ENCODE measurements at places on chromosomes 12 and 14.

- no peak for DNase-seq
Measured at GRCh38 chr12:2298556-2299200, 245.9 kb downstream of the CACNA1C start.

GRCh38 chr12:44848703-44849085, 27.4 kb downstream of the NELL2 start:
- no peak for DNase-seq

DNA sequence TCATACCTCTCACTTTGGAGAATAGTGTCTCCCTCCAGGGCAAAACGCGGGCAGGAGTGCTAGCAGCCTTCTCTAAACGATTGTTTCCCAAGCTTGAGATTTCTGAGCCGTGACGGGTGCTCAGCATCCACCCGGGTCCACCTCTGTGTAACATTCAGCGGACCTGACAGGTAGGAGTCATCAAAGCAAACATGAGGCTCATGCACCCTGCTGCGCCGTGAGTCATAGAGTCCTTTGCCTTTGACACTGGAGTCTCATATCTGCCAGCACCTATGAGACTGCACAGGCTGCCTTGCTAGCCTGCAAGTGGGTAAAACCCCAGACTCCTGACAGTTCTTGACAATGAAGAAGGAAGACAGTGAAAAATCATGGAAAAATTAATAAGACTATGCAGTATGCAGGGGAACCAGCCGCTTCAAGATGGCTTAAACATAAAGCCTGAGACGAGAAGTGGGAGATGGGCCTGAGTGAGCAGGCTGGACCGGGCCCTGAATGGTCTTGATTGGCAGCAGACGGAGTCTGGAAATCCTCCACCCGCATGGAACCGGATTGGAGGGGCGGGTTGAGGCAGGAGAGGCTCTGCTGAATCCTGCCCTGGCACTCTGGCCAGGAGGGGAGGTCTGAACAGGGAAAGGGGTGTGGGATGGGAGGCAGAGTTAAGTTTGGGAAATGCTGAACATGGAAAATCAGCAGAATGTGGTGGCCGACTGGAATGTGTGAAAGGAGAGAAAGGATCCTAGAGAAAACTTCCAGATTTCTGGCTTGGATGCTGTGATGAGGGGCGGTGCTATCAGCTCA, 54.2 kb downstream of the LGMN start:
- no peak for DNase-seq

DNA sequence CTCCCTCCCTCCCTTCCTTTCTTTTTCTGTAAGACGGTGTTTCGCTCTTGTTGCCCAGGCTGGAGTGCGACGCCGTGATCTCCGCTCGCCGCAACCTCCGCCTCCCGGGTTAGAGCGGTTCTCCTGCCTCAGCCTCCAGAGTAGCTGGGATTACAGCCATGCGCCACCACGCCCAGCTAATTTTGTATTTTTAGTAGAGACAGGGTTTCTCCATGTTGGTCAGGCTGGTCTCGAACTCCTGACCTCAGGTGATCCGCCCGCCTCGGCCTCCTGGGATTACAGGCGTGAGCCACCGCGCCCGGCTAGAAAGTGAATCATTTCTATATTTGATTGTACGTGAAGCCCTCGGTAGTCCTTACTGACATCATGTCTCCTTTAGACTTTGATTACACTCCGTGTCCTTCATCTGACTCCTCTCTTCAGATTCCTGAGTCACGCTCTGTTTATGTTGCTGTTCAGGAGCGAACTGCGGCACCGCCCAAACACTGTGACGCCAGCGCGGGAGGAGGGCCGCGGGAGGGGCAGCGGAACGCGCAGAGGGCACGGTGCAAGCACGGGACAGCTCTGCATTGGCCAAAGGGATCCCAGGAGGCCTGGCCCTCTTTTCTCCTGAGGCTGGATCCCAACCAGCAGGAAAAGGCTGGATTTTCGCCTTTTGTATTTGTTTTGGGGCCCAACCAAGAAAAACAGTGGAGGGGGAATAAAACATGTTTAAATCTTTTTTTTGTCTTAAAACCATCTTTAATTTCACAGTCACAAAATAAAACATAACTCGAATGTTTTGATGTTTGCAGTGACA, 538 bp upstream of the GABARAPL1 start:
- peak; percentile 52 for DNase-seq

GRCh38 chr14:25050269-25051150, 563 bp upstream of the STXBP6 start:
- no peak for DNase-seq

GRCh38 chr12:90854136-90854689, 100.8 kb downstream of the CCER1 start:
- DNase-seq: peak; percentile 37

GRCh38 chr12:106490264-106490663, 92.5 kb upstream of the RFX4 start:
- DNase-seq: no peak

DNA sequence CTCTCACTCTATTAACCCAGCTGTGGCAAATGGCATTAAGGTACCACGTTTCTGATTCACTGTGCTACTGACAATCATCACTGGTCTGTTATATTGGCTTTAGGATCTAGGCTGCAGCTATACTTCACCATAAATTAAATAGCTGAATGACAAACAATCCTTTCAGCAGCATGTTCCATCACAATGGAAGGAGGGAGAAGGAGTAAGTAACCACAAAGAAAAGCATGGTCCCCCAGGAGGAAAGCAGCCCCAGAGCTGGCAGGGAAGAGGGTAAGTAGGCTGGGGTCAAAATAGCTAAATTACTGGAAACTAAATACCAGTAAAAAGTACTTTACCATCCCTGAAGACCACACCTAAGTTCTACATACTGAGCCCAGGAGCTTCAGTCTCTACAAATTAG, 2.8 kb downstream of the ARMH4 start:
- DNase-seq: no peak

DNA sequence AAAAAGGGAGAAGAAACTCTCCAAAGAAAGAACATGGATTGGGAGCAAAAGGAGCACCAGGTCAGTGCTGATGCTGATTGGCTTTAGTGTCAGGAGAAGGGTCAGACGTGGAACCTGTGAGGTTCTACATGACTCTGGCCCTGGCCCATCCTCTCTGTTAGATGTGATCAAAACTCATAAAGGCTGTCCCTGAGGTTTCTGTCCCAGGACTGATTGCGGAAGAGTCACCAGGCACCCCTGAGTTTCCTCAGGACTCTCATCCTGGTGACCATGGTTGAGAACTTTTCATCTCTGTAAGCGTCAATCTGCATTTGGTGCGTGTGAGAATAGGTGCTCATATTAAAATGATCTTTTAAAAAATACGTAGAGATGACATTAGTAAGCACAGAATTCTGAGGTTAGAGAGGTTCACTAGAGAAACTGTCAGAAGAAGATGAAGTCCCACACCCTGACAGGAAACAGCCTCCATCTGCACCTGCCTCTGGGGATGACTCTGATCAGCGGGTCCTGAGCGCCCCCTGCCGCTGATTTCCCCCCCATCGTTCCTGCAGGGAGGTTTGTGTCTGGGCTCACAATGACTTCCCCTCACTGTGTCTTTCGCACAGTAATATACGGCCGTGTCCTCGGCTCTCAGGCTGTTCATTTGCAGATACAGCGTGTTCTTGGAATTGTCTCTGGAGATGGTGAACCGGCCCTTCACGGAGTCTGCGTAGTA, 741.8 kb downstream of the TMEM121 start:
- DNase-seq: peak; percentile 90

- DNase-seq: no peak
Measured at GRCh38 chr12:132909030-132909368, 21.6 kb upstream of the CHFR start.

DNA sequence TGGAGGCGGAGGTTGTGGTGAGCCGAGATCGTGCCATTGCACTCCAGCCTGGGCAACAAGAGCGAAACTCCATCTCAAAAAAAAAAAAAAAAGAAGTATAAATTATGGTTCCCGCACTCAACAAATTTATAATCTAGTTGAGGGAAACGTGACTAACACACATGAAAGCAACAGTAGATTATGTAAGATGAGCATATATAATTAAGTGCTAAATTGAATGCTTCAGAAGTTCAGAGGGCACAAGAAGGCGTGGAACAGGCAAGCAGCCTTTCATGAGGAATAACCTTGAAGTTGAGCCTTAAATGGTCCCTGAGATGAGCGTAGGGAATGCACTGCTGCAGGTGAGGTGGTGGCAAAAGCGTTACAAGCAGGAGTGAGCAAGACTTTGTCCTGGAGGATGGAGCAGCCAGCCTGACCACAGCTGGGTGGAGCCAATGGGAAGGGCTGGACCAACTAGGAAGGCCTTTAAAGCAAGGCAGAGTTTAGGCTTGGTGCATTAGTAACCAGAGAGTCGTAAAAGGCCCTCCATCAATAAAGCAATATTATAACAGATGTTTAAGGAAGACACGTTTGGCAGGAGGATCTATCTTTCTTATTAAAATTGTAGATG, 30.6 kb upstream of the TUBA1A start:
- no peak for DNase-seq

DNA sequence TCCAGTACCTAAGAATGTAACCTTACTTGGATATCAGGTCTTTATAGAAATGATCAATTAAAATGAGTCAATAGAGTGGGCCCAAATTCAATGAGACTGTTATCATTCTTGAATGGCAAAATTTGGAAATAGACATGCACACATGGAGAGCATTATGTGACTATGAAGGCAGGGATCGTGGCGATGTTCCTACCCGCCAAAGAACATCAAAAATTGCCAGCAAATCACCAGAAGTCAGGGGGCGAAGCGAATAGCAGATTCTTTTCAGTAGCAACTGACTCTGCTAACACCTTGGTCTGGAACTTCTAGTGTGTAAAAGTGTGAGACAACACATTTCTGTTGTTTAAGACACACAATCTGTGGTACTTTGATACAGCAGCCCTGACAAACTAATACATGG, 192.5 kb downstream of the ACSS3 start:
- DNase-seq: no peak

DNA sequence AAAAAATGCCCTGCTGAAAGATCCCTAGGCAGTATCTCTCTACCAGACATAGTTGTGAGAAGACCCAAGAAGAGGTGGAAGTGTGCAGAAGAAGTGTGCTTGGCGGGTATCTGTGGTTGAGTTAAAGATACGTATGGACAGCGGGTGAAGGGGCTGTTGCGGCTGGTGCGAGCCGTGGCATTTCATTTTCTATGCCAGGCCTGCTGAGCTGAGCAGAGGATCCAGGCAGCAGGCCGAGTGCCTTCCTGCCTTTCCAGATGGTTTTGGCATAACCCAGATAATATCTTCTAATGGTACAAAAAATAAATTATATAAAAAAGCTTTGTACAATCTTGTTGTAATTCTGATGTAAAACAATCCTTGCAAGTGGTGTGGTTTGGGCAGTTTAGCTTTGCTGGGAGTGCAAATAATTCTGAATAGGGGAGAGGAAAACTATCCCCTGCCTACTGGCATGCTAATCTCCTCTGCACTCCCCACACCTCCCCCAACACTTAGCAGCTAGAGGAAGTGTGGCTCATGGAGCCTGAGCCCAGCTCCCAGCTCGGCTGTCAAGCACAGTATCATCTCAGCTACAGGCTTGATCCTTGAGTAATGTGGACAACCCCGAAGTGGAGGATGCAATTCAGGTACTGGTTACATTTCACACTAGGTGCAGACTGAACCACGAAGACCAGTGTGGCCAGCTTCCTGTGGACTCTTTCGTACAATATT, 168.9 kb downstream of the VRK1 start:
- DNase-seq: no peak

GRCh38 chr14:100275214-100275613, 31.0 kb downstream of the SLC25A29 start:
- DNase-seq: no peak

- no peak for DNase-seq
Measured at GRCh38 chr12:1217191-1217949, 226.3 kb downstream of the ERC1 start.

DNA sequence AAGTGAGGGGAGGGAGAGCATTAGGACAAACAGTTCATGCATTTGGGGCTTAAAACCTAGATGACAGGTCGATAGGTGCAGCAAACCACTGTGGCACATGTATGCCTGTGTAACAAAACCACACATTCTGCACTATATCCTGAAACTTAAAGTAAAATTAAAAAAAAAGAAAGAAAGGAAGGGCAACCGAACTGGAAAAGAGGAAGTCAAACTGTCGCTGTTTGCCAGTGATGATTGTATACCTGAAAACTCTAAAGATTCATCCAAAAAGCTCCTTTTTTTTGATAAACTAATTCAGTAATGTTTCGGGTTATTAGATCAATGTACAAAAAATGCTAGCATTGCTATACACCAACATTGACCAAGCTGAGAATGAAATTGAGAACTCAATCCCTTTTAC, 259.0 kb upstream of the ALG10 start:
- DNase-seq: no peak

DNA sequence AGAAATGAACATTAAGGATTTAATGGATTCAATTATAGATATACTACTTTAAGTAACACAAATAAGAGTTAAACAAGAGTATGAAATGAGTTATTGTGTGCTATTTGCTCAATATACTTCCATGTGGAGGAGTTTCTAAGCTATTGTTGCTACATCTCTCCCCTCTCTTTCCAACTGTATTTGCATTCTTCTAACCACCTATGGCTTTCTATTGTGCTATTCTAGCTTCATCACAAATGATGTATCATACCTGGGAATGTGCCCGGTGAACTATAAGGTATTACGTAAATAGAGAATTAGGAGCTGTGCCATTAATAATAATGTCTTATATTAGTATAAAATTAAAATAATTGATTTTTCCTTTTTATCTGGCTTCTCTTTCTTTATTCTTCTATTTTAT, 87.1 kb upstream of the PLEKHG7 start:
- no peak for DNase-seq

GRCh38 chr14:100165376-100165775, 5.9 kb upstream of the DEGS2 start:
- DNase-seq: no peak

DNA sequence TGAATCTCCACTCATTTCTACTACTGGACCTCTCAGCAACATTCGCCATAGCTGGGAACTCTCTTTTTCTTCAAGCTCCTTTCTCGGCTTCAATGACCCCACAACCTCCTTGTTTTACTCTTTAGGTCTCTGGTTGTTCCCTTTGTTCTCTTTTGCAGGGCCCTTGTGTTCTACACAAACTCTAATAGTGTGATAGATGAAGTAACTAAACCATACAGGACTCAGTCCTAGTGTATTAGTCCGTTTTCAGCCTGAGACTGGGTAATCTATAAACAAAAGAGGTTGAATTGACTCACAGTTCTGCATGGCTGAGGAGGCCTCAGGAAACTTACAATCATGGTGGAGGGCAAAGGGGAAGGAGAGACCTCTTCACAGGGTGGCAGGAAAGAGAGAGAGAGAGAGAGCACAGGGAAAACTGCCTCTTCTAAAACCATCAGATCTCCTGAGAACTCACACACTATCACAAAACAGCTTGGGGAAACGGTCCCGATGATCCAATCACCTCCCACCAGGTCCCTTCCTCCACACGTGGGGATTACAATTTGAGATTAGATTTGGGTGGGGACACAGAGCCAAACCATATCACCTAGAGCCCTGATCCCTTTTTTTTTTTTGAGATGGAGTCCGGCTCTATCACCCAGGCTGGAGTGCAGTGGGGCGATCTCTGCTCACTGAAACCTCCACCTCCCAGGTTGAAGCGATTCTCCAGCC, 32.0 kb upstream of the WNK1 start:
- DNase-seq: no peak

GRCh38 chr14:36316131-36316530, 4.3 kb downstream of the MBIP start:
- no peak for DNase-seq

- DNase-seq: no peak
Measured at GRCh38 chr14:51095854-51096823, 1.2 kb upstream of the TRIM9 start.
